ENCODE measurements at places on chromosomes 6 and 20.

- no peak for DNase-seq
These were observed 89.6 kb upstream of the HS3ST5 start for GRCh38 chr6:114432400-114432799.

GRCh38 chr6:47116606-47117005 is 74.5 kb upstream of the ADGRF1 start:
- no peak for DNase-seq

GRCh38 chr6:12818324-12818723 is 101.8 kb downstream of the PHACTR1 start:
- no peak for DNase-seq

DNA sequence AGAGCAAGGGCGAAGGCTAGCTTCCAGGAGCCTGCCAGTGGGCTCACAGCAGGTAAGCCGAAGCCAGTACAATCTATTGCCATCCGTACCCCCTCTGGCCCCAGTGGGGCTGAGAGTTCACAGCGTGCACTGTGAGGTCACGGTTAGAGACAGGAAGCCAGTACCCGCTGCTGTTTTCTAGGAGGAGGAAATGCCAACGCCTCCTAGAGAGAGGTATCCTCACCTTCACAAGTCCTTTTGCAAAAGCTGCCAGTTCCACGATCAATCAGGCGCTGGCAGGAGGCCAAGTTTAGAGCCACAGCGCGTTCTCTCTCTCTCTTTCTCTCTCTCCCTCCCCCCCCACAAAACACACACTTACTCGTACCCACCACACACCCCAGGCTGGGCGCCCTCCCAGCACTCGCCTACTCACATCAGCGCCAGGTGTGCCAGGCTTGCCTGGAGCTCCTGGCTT is 22.5 kb downstream of the COL9A1 start:
- no peak for DNase-seq

DNA sequence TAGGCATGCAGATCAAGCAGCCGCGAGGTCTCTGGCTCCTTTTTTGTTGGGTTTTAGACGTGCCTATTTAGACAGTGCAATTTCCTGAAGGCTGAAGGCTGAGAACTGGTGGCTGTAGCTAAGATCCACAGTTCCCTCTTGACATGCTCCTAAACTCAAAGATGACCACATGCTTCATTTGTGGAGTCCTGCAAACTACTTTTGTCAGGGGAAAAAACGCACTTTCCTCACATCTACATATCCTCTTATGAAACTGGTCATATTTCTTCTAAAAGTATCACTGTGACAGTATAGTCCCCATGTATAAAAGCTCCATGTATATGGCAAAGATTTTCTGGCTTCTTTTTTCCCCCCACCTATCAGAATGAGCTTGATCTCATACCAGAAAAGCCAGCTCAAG is 30.7 kb downstream of the LYRM4 start:
- no peak for DNase-seq
